ENCODE measurements at places on chromosomes 7 and 10. TPM values are rescaled to one million over a fixed set of nuclear protein-coding genes. Genes with fewer than 3 reads are reported as not detected.

- DNase-seq: no peak
Observed at GRCh38 chr7:135322571-135323340, 89.1 kb downstream of the STRA8 start.

- no peak for DNase-seq
Observed at GRCh38 chr7:27953361-27953760, 213.4 kb downstream of the TAX1BP1 start.

The NPTX2 gene
- total RNA-seq: not detected

GRCh38 chr7:101718363-101719122, 89.4 kb upstream of the MYL10 start:
- no peak for DNase-seq

Measured in Calu3 (cell line).